Inflammatory macrophage (primary cell): ENCODE measurements at places on chromosomes 1 and 21.

- DNase-seq = no peak
These were observed 62.6 kb downstream of the SUSD4 start for GRCh38 chr1:223301371-223301770.

DNA sequence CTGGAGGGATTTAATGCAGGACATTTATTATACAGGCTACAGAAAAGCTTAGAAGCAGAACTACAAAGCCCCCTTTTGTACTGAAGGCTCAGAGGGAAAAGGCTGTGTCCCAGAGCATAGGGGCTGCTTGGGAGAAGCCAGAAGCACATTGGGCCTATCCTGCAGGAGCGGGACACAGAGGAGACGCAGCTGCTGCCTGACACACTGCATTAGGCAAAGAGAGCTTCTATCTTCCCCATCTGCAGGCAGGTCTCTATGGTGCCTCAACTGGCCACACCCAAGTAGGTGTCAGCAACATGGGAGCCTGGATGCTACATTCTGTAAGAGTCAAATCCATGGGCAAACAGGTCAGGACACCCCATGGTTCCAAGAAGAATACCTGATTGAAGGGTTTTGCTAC, 595.9 kb downstream of the AJAP1 start:
- no peak for DNase-seq

- DNase-seq = peak; percentile 69
These were observed 26.6 kb upstream of the HPDL start for GRCh38 chr1:45299981-45300668.

GRCh38 chr1:36703526-36704208, 221.0 kb upstream of the CSF3R start:
- peak; percentile 82 for DNase-seq

GRCh38 chr1:227940791-227941241, 6.9 kb downstream of the WNT9A start:
- DNase-seq = no peak

- DNase-seq = no peak
These were observed 245.5 kb downstream of the RPS6KC1 start for GRCh38 chr1:213296558-213296957.

GRCh38 chr1:197798492-197798891, 23.2 kb upstream of the DENND1B start:
- no peak for DNase-seq

DNA sequence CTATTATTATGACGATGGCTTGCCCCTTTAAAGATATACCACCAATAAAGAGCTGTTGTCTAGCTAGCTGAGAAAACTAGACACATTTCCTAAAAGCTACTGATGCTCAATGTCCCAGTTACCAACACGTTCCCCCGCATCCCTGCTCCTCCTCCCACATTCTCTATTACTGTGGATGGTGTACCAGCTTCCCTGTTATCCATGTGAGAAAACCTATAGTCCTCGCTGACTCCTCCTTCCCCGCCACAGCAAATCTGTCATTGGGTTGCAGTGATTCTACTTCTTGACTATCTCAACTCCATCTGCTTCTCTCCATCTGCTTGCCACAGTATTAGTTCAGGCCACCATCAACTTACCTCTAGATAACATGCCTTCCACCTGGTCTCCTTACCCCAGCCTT, 337.5 kb downstream of the KCNH1 start:
- no peak for DNase-seq

- DNase-seq = no peak
These were observed 50.1 kb downstream of the BCL9 start for GRCh38 chr1:147591261-147591891.

GRCh38 chr1:182699393-182700350, 15.3 kb upstream of the RGS8 start:
- no peak for DNase-seq

DNA sequence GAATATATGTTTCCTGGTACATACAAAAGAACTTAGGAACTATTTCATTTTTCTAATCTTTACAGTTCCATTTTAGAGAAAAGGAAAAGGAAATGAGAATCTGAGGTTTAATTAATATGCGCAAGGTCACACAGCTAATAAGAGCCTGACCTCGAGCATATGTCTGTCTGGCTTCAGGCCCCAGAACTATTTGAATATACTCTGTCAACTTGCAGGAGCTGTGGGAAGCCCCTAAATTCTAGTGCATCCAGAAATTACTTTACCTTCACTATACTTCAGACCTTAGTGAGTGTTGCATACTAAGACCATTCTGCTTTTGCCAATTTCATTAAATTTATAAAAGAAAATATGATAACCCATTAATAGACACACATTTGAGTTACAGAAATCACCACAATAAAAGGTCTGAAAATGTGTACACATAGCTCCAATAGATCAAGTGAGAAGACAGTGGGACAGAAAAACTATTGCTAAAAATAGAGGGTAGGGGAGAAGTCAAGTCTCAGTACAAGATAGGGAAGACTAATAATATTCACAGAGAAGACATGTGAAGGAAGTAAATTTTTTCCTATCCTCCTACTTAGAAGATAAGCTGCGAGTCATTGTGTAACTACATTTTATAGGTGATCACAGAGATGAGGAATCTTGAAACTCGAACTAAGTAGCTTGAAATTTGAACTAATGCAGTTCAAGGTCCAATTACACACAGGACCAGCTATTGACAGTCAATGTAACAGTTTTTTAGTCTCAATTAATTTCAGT, 3.8 kb downstream of the RGS13 start:
- DNase-seq = no peak

- DNase-seq = peak; percentile 72
These were observed 11.3 kb upstream of the BACH1 start for GRCh38 chr21:29287383-29287782.

DNA sequence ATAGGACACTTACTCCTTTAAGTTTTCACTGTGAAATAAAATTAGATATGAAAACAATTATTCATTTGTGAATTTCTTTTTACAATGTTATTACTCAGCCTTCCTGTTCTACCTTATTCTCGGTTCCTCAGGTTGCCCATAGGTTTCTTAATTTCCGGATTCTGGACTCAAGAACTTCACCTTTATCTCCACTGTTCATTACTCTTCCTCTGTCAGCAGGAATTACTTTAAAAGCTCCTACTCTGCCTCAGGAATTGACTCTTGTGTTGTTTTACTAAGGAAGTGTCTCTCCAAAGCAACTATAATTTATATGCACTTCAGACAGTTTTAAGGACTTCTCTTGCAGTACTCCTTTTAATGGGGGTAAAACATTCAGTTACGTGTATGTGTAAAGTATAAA, 123.8 kb downstream of the OSBPL9 start:
- no peak for DNase-seq

- DNase-seq = peak; percentile 33
These were observed 53.2 kb upstream of the TMEM51 start for GRCh38 chr1:15100121-15100879.

GRCh38 chr1:19327736-19328135, 15.6 kb downstream of the SLC66A1 start:
- no peak for DNase-seq

GRCh38 chr1:13699936-13700520, at the start of gene PRDM2:
PRDM2 (plus strand) TSS chr1:13700188; CDS start chr1:13715606, 15,418 bp downstream.
- DNase-seq = peak; percentile 38

- DNase-seq = no peak
These were observed 57.8 kb upstream of the HSD17B7 start for GRCh38 chr1:162732566-162733335.

- peak; percentile 34 for DNase-seq
These were observed 226.5 kb downstream of the SMYD3 start for GRCh38 chr1:246280551-246280950.

GRCh38 chr1:228416217-228416933, at the start of gene TRIM17:
TRIM17 (minus strand) TSS chr1:228416861; CDS start chr1:228415072, 1,789 bp downstream.
- no peak for DNase-seq

DNA sequence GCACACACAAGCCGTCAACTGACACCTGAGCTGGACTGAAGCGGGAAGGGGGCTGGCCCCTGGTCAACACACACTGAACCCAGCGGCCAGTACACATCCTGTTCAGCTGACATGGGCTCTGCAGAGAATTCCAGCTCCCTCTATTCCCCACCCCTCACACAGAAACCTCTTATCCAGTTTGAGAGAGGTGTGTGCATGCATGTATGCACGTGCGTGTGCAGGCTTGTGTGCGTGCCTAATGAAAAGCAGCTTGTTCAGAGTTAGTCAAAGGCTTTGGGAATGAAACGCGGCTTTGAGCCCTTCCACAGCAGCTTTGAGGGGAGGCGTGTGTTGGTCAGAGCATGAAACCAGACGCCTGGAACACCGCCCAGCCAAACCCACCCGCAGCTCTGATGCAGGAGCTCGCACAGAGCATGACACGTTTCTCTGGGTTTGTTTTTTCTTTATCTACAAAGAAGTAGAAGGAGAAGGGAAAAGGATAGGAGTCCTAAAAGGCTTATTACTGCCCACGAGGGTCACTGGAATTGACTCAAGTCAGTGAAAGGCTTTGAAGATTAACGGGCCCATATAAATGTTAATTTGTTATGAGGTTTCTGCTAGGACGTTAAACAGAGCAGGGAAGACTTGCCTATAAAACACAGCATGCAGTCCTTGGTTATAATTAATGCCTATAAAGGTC, 184.2 kb downstream of the ETS2 start:
- DNase-seq = no peak

GRCh38 chr1:9375912-9376311, 83.2 kb downstream of the SPSB1 start:
- DNase-seq = no peak
